ENCODE measurements at places on chromosomes 12 and 14.

- no peak for DNase-seq
Measured at GRCh38 chr12:92553389-92553788, 149.4 kb upstream of the PLEKHG7 start.

- DNase-seq: no peak
Measured at GRCh38 chr12:3178671-3179313, 101.6 kb downstream of the TSPAN9 start.

GRCh38 chr12:123269395-123269892 lies 2.2 kb downstream of the CDK2AP1 start:
- no peak for DNase-seq

DNA sequence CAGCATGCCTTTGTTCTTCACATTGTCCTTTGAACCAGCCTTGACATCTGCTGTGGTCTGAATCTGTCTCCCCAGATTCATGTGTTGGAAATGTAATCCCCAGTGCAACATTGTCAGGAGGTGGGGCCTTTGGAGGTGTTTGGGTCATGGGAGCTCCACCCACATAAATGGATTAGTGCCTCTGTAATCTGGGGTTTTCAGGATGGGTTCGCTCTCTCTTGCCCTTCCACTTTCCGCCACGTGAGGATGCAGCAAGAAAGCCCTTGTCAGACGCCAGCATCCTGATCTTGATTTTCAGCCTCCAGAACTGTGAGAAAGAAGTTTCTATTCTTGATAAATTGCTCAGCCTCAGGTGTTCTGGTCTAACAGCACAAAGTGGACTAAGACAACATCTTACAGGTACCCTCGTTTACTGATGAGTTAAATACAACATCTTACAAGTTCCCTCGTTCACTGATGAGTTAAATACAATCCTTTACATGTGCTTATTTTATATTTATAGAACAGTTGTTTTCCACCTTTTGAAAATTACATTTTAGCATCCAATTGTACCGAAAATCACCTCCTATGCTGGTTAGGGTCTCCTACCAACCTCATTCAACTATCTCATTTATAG lies 54.4 kb upstream of the RIMBP2 start:
- DNase-seq: no peak

DNA sequence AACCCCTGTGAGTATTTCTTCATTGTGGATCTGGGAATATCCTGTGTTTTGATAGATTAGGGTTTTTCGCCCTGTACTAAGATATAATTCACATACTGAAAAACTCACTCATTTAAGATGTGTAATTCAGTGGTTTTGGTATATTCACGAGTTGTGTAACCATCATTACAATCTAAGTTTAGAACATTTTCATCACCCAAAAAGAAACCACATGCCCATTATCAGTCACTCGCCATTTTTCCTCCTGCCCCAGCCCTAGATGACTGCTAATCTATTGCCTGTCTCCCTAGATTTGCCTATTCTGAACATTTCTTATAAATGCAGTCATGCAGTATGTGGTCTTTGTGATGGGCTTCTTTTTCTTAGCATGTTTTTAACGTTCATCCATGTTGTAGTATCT lies 67.9 kb upstream of the ATF1 start:
- no peak for DNase-seq

DNA sequence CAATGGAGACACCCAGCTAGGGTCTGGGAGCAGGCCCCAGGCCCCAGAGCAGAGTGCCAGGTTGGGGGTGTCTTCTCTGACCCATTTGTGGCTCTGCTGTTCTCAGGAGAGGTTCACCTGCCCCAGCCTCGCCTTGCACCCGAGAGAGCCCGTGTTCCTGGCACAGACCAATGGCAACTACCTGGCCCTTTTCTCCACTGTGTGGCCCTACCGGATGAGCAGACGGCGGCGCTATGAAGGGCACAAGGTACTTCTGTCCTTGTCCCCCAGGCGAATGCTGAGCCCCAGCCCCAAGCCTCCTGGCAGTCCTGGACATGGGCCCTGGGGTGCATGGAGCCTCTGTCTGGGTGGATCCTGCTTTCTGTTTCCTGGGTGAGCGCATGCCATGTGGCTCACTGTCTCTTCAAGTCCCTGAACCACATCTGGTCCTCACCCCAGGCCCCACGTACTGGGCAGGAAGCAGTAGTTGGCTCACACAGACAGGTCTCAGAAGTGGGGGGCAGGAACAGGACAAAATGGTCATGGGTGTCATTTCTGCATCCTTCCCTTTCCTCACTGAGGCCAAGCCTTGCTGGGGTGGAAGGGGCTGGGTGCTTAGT lies 58.2 kb downstream of the BEGAIN start:
- DNase-seq: no peak

DNA sequence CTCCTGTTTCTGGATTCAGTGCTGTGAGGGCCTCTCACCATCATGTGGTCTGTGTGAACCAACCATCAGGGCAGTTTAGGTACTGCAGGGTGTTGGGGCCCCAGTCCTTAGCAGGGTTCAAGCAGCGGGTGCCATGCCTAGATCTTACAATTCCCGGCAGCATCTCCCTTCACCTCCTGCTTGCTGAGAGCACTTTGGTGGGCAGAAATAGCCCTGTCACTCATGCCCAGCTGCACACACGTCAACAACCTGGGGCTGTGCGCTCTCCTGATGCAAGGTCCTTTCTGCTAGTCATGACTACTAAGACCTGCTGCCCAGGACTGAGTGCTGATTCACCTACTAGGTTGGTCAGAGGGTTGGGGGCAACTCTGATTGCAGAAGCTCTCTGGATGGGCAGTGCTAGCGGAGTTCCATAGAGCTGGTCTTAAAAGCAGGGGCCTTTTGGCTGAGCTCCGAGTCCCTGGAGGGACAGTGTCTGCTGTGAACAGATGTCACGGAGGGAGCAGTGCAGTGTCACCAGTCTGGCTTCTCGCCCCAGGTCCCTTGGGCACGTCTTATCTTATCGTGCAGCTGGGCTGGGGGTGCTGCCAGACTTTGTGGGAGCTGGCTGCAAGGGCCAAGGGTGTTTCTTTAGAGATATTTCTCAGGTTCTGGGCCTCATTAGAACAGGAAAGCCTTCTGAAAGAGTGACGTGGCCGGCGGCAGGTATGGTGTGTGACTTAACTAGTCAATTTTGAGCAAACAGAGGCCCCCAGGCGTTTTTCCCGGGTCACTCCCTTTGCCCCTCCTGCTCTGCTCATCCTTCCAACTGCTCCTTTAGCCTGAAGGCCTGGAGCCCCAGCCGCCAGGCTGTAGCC lies 71.8 kb downstream of the NINJ2 start:
- DNase-seq: no peak

DNA sequence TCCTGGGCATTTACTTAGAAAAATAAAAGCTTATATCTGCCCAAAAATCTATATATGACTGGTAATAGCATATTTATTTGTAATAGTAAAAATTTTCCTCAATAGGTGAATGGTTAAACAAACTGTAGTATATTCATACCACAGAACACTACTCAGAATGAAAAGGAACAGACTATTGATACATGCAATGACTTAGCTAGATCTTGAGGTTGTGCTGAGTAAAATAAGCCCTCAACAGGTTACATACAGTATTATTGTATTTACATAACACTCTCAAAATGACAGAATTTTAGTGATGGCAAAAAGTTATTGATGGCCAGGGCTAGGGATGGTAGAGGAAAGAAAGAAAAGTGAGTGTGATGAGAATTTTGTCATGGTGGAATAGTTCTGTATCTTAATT lies 178.4 kb downstream of the BMP4 start:
- DNase-seq: no peak

- no peak for DNase-seq
Measured at GRCh38 chr12:46763230-46763629, 62.6 kb downstream of the SLC38A4 start.

GRCh38 chr14:65377576-65377975 lies 35.0 kb upstream of the FUT8 start:
- DNase-seq: no peak

DNA sequence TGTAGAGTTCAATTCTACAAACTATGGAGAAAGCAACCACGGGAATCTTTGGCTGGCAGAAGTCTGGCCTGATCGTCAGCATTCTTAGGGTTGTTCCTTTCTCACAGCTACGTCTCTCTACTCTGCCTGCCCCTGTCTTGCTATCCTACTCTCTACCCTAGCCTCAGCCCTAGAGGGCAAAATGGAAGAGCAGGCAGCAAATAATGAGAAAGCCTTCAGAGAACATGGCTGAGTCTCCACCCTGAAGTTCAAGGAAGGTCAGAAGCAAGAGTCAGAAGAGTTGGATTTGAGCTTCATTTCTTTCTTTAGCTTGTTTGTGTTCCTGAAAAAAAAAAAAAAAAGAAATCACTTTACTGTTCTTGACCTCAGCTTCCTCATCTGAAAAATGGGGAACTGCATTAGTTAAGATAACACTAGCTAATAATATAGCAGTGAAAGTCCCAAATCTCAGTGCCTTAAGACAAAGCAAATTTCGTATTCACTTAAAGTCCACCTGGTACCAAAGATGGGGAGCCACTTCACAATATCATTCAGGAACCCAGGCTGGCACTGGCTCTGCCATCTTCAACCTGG lies 50.2 kb upstream of the CCND2 start:
- no peak for DNase-seq

DNA sequence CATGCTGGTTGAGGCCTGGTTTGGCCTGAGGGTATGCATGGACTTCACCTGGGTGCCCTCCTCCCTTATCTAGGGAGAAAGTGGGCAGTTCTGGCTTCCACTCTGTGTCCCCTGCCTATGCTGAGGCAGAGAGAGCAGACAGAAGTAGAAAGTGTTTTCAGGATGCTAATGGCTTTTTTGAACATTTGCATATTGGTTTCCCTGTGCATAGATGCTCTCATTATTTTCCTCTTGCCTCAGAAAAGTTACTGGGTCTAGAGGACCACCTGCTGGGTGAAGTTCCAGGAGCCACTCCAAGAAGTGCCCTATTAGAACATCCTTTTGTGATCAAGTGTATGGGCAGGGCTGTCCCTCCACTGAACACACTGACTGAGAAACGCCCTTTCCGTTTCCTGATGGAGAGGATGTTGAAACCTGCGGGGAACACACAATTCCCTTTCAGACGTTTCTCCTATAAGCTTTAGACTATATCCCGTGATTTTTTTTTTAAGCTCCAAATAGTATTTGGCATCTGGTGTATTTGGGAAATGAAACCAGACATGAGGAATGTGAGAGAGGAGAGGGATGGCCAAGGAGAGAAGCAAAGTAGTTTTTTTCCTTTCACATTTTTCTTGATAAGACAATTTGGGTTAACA lies 66.6 kb downstream of the DAAM1 start:
- DNase-seq: no peak

- no peak for DNase-seq
Measured at GRCh38 chr12:86104087-86104486, 152.1 kb downstream of the MGAT4C start.

GRCh38 chr12:120468821-120469449 lies 613 bp downstream of the SRSF9 start:
- DNase-seq: no peak

DNA sequence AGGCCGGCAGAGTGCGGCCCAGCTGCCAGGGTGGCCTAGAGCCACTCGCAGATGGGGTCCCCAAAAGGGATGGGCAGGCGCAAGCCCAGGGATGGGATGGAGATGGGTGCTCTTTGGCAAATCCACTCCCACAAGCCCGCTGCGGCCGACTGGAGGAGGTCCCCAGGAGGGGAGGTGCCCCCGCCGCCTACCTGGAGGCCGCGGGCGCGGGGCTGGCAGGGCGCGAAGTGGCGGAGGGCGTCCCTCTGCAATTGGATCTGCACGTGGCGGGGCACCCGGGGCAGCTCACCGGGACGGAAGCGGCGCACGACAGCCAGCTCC lies 730 bp downstream of the PPP1R3E start:
- DNase-seq: no peak

DNA sequence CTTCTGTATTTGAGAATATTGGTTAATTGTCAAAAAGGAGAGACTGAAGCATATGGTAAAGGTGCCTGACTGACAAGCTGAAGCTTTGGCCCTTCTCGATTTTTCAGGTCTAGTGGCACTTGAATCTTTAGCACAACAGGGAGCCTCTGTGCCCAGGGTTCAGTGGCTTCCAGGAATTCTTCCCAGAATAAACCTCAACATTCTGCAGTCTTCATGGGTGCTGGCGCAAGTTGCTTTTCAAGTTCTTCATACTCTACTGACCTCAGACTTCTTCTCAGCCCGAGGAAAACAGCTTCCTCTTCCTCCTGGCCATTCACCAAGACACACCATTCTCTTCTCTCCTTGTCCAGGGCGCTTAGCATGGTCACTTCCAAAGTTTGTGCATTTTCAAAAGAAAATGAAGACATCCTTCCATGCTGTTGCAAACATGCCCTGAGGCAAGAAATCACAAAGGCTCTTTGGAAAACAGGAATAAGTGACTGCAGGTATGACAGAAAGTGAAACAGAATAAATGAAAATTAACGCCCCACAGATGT lies 89.9 kb downstream of the MGST1 start:
- no peak for DNase-seq

DNA sequence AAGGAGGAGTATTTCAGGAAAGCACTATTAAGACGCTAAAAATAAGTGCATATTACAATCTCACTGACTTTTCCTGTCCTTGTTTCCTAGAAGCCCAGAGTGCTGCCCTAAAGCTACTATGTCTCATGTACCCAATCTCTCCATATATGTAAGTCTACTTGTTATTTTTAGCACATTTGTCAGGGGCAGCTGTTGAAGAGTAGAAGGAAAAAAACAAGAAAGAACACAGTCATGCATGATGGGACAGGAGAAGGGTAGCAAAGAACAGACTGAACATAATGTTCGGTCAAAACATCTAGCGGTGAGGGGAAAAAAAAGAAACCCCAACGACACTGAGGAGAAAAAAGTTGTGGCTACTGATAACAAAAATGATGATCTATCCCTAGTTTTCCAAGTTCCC lies 14.3 kb downstream of the YBX3 start:
- DNase-seq: no peak

- DNase-seq: no peak
Measured at GRCh38 chr12:122167356-122167925, 6.6 kb downstream of the IL31 start.

DNA sequence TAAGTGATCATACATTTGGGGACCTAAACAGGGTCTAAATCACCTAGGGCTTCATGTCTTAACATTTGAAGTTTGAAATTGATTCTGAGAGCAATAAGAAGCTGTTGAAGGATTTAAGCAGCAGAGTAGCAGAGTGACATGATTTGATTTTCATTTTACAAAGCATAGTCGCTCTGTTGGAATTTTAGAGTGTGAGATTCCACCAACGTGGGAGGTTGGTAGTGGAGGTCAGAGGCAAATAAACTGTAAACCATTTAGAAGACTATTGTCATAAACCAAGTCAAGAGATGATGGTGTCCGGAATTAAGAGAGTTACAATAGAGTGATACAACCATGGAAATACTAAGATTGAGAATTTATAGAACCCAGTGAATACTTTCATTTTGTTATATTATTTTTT lies 52.7 kb upstream of the ZDHHC17 start:
- DNase-seq: no peak

DNA sequence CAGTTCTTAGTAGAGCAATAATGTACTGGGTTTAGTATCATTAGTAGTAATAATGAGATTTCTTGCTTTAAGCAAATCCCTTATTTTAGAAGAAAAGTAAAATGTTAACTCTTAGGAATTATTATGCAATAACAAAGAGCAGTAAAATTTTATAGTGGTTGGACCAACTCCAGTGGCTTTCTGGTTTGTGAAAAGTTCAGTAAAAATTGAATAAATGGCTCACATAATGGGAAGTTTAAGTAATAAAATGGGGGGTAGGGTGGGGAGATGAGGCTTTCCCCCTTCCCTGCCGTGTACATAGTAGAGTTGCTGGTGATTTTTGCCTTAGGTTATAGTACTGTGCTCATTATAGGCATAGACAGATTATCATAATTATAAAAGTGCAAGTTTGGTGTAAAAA lies 250.5 kb upstream of the ATP2B1 start:
- no peak for DNase-seq

GRCh38 chr14:89000007-89000942 lies 175.8 kb downstream of the TTC8 start:
- DNase-seq: peak; percentile 88
